NCI-H2081 treated with DMSO at 0.1 percent for 48 hours (cell line): ENCODE measurements at places on chromosomes 16 and 17.

GRCh38 chr16:85833219-85833920 lies 33.9 kb downstream of the COX4I1 start:
- no peak for DNase-seq

DNA sequence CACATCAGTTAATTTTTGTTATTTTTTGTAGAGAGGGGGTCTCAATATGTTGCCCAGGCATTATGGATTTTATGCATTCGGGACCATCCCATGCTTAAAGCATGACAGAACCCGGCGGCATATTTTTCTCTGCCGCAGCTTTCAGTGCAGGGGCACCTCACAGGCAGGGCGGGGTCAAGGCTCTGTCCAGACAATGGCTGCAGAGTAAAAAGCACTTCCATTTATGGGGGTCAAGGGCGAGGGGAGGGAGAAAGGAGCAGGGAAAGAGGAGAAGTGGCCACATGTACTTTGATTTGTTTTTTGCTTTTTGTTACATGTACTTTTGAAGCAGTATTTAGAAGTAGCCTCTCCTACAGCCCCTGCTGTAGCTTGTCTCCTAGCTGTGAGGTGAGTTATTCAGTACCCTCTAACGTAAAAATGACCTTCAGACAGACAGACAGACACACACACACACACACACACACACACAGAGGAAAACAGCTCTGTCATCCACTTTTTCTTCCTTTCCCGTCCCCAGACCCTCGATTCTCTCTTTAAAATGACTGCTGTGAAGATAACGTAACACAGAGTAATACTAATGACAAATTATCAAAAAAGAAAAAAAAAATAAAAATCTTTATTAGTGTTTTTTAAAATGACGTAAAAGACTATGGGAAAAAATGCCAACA lies 856 bp upstream of the SCPEP1 start:
- no peak for DNase-seq

DNA sequence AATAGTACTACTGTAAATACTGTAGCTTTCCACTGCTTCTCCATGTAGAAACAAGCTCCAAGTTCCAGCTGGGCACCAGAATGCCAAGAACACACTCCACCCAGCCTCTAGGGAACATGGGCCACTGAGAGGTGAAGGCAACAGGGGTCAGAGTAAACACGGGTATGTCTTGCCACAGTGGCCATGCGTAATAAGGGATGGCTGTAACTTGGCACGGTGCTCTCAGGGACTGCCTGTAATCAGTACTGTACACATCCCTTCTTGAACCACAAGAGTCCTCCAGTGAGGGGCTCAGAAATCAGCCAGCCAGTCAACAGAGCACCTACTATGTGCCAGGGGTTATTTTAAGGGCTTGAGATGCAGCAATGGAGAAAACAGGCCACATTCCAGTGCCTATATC lies 10.8 kb downstream of the LRRC59 start:
- no peak for DNase-seq

GRCh38 chr17:4536259-4536741 lies 18.9 kb downstream of the MYBBP1A start:
- DNase-seq, result no peak

DNA sequence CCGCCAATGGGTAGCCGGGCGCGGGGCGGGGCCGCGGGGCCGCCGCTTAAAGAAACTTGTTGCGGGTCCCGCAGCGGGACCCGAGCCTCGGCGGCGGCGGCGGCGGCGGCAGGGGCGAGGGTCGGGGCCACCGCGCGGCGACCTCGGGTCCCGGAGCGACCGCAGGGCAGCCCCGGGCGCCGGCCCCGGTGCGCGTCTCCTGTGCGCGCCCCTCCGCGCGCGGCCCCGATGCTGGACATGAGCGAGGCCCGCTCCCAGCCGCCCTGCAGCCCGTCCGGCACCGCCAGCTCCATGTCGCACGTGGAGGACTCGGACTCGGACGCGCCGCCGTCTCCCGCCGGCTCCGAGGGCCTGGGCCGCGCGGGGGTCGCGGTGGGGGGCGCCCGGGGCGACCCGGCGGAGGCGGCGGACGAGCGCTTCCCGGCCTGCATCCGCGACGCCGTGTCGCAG lies at the start of gene SOX8:
SOX8 (plus strand) TSS at position 76 of the 450 bp plus-strand sequence; CDS start at position 229, 153 bp downstream.
- DNase-seq, result no peak

DNA sequence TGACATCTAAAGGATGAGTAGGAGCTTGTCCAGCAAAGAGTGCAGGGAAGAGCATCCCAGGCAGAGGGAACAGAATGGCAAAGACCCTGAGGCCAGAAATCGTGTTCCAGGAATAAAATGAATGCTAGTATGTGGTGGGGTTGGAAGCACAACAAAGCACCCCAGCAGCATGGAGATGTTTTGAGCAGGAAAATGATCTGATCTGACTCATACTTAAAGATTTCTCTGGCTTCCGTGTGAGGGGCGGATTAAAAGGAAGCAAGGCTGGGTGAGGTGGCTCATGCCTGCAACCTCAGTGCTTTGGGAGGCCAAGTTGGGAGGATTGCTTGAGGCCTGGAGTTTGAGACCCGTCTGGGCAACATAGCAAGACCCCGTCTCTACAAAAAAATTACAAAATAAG lies 2.3 kb downstream of the SLC5A11 start:
- DNase-seq, result no peak

DNA sequence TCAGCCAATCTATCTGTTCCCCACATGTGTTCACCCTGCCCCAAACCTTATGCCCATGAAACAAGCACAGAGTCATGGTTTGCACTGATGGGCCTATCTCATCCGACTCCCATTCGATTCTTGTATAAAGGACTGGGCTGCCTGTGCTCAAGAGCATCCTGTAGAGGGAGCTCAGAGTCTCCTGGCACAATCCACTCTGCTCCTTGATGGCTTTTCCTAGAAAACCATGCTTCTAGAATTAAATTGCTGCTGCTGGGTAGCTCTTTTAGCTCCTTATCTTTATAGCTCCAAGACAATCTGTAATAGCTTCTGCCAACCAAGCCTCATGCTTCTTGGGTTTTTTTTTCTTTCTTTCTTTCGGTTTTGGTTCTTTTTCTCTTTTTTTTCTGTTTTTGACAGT lies 9.7 kb downstream of the ZNF19 start:
- no peak for DNase-seq

- DNase-seq, result no peak
These were observed 46.9 kb upstream of the SIAH1 start for GRCh38 chr16:48432136-48432535.

DNA sequence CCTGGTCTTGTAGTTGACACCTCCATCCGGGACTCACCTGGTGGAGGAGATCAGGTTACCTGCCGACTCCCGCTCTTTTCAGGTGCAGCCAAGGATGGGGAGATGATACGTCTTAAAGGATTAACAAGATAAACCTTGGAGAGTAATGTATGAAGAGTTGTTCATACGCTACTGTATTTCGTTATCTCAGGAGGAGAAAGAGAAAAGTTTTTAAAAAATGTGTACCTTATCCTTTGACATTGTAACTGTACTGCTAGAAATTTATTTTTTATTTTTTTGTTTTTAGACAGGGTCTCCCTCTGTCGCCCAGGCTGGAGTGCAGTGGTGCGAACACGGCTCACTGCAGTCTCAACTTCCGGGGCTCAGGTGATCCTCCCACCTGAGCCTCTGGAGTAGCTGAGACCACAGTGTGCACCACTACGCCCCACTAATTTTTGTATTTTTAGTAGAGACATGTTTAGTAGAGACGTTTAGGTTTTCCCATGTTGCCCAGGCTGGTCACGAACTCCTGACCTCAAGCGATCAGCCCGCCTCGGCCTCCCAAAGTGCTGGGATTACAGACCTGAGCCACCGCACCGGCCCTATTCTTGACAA lies 764 bp upstream of the SMURF2 start:
- no peak for DNase-seq

DNA sequence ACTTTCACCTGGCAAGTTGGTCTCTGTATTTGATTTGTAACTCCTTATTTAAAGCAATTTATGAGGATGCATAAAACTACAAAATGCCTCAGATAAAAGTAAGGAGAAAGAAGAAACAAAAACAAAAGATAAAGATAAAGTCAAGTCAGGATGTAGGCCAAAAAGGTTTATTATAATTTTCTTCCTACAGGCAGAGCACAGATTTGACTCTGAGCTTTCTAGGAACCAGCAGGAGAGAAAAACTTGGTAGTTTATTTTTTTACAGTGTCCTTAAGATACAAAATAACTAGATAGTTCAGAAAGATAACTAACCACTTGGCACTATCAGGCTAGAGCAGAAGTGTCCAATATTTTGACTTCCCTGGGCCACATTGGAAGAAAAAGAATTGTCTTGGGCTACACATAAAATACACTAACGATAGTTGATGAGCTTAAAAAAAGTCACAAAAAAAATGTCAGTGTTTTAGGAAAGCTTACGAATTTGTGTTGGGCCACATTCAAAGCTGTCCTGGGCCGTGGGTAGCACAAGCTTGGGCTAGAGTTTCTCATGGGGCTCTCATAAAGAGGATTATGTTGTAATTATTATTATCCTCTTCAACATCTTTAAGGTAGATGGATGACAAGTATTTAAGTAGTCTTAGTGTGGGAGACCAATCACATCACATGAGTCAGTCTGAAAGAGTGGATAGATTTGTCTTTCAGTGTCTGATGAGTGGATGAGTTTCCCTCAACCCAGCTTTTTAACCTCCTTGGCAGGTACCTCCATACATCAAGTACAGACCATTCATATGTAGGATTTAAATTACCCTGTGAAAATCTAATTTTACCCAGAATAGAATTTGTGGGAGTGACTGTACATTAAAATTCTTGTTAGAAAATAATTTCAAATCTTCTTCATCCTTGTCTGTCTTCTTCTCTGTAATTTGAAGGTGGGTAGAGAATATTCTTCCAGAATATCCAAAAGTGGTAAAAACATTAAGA lies 17.0 kb downstream of the PAFAH1B1 start:
- DNase-seq, result no peak

DNA sequence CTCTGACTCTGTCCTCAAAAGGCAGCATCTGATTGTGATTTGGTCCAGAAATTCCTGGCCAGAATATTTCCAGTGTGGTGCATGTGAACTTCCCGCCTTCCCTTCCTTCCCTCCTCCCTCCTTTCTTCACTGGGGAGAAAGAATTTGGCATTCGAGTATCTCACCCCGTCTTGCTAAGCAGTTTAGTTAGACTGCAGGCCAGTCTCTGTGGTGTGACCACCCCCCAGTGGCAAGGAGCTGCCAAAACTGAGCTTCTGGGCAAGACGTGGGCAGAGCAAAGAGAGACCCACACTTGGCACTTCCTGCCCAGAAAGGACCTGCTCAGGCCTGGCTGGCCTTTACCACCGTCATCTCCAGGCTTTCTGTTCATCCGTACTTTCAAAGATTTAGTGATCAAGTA lies 36.4 kb downstream of the SNX20 start:
- DNase-seq, result no peak

DNA sequence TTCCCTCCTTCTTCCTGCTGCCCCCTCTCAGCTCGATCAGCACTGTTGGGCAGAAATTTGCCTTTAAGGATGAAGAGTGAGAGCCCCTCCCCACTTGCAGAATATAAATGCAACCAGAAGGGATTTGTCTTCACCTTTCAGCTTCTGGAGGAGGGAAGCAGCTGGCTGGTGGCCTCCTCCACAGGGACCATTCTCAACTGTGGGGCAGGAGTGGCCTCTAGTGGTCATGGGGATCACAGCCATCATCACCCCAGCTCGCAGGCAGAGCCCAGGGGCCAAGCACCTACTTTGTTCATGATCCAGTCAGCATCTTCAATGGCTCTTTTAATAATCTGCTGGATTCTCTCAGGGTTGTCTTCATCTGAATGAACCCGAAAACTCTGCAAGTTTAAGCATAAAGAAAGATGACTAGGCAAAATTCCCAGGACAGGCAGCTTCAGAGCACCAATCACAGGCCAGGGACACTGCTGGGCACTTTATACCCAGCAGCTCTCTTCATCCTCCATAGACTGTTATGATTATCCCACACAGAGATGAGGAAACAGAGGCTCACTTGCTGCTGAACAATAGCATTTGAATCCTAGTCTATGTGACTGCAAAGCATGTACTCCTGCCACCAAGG lies 13.1 kb downstream of the LYRM9 start:
- no peak for DNase-seq

DNA sequence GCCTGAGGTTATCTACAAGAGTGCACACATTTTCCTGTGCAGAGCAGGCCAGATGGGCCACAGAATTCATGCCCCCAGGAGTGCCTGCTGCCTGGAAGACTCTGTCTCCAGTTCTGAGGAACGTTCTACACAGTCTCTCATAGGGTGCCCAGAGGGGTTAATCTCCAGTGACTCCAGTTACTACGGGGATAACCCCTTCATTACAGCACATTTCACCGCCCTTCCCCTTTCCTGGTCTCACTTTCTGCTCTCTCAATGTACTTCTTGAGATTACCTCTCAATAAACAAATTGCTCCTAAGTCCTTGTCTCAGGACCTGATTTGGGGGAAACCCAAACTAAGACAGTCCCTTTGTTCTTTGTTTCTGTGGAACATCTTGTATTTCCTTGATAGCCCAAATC lies 5.7 kb downstream of the CD300H start:
- no peak for DNase-seq

GRCh38 chr16:16008666-16009065 lies 59.2 kb downstream of the ABCC1 start:
- no peak for DNase-seq

DNA sequence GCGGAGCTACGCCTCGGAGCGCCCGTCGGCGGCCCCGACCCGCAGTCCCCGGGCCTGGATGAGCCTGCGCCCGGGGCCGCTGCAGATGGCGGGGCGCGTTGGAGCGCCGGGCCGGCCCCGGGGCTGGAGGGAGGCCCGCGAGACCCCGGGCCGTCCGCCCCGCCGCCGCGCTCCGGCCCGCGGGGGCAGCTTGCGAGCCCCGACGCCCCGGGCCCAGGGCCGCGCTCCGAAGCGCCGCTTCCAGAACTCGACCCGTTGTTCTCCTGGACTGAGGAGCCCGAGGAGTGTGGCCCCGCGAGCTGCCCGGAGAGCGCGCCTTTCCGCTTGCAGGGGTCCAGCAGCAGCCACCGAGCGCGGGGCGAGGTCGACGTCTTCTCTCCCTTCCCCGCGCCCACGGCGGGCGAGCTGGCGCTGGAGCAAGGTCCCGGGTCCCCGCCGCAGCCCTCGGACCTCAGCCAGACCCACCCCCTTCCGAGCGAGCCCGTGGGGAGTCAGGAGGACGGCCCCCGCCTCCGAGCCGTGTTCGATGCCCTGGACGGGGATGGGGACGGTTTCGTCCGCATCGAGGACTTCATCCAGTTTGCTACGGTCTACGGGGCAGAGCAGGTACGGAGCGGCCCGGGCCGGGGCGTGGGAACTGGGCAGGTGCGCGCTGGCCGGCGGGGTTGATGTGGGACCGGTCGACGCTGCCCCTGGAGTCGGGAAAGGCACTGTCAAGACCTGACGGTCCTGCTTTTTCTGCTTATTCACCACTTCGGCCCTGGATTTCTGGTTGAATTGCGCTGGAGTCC lies 861 bp downstream of the RAB11FIP3 start:
- DNase-seq, result no peak

- no peak for DNase-seq
These were observed 2.7 kb upstream of the ZC3H7A start for GRCh38 chr16:11799509-11800381.

GRCh38 chr16:77868052-77868451 lies 79.7 kb downstream of the VAT1L start:
- DNase-seq, result no peak

DNA sequence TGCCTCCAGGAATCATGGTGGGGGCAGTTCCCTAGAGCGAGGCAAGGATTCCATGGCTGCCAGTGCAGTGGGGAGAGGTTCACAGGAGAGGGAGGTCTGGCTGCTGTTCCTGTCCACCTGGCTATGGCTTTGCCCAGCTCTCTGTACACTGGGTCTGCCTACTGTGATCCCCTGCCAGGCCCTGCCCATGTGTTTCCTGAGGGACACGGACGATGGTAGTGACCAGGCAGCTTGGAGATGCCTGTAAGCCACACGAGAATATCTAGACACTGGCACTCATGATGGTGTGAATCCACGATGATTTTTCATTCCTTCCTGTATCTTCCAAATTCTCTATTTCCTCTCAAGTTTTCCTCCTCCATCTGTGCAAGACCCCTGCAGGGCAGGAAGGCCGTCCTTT lies 11.1 kb downstream of the C1QTNF8 start:
- DNase-seq, result no peak
